ENCODE measurements at places on chromosomes 11 and 22.

- no peak for DNase-seq
Measured at GRCh38 chr11:104624021-104624420, 274.2 kb downstream of the CASP12 start.

- no peak for DNase-seq
Measured at GRCh38 chr11:74773476-74773875, 24.8 kb downstream of the RNF169 start.

GRCh38 chr11:126224647-126225294, 13.2 kb downstream of the FAM118B start:
- DNase-seq = no peak

DNA sequence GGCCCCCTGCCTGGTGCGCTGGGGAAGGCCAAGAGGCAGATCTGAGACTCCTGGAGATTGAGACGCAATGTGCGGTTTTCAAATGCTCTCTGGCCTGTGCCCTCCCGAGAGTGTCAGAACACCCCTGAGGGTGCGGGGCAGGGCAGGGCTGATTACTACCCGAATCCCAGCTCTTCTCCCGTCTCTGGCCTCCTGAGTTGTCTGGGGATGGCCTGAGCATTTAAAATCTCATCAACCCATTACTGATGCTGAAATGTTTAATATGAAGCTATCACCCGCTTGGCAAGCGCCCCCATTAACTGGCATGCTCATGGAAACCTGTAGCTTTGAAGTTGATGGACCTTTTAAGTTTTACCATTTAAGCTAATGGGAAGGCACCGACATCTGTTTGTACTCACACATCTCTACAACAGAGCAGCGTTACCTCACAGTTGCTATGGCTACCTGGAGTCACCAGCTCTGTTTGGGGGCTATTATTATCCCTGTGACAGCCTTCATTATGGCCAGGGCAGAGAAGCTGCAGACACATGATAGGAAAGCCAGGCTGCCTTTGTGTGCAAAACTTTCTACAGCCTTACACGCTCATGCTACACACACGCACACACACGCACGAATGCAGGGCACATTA, 3.6 kb upstream of the MB start:
- no peak for DNase-seq

DNA sequence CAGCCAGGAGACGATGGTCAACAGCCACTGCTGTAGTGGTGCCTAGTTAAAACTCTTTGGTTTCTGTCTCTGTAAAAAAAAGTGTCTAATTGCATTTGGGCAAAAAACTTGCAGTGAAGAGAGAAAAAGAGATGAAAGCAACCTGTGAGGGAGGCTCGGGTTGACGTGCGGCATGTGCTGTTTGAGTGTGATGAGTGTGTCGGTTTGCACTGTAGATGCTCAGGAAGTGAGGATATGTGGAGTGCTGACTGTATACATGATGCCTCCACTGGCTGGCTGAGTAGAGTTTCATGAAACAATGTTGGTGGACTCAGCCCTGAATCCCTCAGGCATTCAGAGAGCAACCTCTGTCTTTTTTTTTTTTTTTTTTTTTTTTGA, 4.3 kb upstream of the DGCR6L start:
- DNase-seq = no peak

- DNase-seq = no peak
Measured at GRCh38 chr22:22168190-22168940, 76.2 kb upstream of the VPREB1 start.

- no peak for DNase-seq
Measured at GRCh38 chr11:530960-531831, 4.2 kb downstream of the HRAS start.

GRCh38 chr11:73246303-73246702, 25.8 kb upstream of the P2RY6 start:
- DNase-seq = no peak

DNA sequence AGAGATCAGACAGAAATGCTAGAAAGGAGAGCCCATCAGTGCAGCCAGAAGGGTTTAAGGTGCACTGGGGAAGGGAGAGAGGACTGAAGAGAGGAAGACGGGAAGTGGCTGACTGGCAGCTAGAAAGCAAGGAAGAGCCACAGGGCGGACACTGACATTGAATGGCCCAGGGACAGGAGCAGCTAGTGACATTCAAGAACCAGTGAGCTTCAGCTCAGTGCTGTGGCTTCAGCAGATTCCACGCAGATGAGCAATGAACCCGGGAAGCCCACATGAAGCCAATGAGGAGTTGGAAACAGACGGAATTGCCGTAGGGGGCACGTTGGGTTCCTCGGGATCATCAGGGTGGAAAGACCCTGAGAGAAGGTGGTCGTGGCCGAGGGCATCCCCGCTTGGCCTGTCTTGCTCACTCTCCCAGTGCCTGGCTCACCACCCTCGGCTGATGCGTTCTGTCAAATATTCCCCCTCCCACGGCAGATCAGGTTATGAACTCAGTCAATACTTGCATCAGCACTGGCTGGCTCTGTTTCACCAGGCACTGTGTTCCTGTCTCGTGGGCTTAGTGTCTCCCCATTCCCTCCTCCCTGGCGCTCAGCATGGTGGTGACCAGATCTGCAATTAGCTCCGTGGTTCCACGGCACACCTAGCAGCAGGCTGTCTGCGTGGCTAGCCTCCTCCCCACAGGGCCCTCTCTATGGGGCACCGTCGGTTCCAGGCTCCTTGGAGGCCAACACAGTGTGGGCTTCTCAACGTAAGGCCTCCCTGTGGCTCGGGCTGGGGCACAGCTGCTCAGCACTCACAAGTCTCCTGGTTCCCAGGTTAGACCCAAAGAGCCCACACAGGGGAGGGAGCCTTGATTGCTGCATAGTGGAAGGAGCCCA, 145.5 kb downstream of the TRIM29 start:
- DNase-seq = no peak

- no peak for DNase-seq
Measured at GRCh38 chr11:70572974-70573260, 174.6 kb downstream of the CTTN start.

- DNase-seq = no peak
Measured at GRCh38 chr22:41078931-41079330, 13.5 kb upstream of the EP300 start.

DNA sequence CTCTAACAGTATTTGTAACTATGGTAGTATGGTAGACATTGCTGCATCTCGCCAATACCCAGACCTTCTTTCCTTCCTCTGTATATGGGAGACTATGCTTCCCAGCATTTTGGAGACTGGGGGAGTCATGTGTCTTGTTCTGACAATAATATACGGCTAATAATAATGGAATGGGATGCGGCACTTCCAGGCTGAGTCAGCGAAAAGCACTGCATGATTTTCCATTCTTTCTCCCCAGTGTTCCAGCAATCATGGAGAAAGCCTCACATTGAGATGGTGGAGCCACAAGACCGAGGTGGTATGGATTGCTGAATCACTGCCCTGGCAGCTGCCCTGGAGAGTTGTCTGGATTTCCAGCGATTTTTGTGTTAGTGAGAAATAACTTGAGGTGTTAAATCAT, 77.1 kb upstream of the FIBIN start:
- no peak for DNase-seq

DNA sequence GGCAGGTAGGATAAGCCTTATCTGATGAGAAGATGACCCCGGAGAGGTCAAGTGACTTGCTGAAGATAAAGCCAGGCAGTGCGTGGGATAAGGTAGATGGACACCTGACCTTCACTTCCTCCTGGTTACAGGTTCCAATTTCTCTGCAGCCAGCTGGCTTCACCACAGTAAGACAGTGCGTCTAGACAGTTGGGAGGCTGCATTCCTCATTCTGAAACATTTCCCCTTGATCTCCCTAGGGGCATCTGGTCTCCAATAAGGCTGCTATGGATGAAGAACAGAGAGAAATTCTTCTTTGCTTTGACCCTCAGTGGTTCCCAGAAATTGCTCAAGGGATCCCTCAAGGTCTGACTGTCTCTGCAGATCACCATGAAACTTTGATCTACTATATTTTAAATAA, 211.3 kb downstream of the MYO18B start:
- no peak for DNase-seq

DNA sequence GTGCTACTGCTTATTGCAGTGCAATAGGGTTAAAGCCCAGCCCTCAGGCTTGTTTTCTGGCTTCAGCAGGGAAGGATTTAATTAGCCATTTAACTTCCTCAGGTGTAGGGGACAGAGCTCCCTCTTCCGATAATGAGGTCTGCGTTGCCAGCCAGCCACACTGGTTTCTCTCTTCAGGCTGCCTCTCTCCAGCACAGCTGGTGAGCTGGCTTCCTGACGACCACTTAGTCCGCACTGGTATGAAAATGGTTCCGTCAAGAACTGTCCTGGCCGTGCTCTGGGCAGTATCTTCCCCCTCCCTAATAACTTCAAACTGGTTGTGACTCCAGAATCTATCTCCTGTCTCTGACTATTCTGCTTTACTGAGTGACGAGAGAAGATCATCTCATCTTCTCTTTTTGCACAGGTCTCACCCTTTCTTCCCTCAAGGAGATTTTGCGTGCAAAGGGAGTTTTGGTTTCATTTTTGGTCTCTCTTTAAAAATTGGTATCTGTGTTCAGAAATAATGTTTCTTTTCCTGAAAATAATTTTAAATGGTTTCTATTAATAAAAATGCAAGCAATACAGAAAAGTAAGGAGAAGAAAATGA, 49.2 kb downstream of the CNTN5 start:
- no peak for DNase-seq

- no peak for DNase-seq
Measured at GRCh38 chr11:93285430-93285829, 45.1 kb upstream of the DEUP1 start.

DNA sequence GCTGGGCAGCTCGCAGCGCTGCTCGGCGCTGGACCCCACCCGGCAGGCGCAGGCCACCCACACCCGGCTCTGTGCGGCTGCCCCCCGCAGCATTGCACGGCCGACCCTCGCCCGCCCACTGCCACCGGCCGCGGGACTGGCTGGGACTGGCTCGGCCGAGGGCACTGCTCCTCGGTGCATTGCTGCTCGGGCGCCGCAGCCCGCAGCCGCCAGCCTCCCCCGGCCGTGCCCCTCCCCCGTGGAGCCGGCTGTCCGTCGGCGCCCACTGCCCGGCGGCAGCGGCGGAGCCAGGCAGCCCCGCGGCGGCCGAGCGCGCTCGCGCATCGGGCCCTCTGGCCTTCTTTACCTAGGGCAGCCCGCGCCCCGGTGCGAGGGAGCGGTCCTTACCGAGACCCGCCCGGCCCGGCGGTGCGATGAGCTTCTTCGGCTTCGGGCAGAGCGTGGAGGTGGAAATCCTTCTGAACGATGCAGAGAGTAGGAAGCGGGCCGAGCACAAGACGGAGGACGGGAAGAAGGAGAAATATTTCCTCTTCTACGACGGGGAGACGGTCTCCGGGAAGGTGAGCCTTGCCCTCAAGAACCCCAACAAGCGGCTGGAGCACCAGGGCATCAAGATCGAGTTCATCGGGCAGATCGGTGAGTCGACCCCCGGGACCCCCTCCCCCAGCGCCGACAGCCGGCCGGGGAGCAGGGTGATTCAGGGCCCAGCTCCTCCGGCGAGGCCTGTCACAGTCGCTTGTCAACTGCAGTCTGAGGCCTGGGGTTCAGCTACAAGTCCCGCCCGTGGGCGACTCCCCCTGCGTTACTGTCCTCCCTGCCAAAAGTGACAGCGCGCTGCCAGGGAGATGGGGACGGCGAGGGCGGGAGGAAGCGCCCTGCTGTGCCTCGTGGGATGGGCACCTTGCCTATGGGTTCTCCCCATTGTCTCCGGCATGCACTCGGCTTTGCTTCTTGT, 516 bp downstream of the VPS26B start:
- DNase-seq = no peak

- no peak for DNase-seq
Measured at GRCh38 chr11:46898396-46899095, 19.8 kb downstream of the LRP4 start.

DNA sequence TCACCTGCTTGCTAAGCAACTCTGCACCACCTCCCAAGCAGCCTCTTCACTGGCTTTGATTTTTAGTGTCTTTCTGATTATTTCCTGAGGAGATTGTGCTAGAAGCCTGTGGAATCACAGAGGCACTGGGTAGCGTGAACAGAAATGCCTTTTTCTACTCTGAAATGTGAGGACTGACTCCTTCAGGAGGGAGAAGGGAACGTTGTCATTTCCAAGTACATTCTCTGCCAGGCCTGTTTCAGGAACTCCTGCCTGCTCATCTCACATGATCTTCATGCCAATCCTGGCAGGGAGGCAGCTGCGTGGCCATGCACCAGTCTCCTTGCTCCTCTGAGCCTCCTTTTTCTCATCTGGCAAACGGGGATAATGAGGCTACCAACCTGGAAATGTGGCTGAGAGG, 49.8 kb upstream of the PRDM11 start:
- no peak for DNase-seq

DNA sequence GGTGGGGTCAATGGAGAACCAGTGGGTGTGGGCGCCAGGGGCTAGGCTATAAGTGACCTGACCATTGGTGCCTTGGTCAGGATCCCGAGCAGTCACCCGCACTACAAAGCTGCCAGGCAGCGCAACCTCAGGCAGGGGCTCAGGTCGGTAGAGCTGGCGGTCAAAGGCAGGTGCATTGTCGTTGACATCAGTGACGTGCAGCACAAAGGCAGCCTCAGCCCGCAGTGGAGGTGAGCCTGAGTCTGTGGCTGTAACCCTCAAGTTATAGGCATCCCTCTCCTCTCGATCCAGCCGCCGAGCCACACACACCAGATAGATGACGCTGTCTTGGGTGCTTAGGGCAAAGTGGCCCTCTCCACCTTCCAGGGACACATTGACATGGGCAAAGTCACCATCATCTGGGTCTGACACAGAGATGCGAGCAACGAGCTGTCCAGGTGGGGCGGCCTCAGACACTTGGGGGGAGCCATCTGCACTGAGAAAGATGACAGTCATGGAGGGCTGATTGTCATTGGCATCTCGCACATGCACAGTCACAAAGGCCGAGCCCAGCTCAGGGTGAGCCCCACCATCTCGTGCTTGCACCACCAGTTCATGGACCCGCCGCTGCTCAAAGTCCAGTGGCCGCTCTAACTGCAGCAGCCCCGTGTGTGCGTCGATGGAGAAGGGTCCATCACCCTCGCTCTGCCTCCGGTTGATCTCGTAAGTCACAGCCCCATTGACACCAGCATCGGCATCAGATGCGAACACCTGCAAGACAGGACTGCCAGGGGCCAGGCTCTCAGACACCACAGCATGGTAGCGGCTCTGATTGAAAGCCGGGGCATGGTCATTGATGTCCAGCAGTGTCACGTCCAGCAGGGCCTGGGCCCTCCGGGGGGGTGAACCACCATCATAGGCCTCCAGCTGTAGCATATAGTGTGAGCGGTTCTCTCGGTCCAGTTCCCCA, 15.3 kb downstream of the DCHS1 start:
- no peak for DNase-seq

DNA sequence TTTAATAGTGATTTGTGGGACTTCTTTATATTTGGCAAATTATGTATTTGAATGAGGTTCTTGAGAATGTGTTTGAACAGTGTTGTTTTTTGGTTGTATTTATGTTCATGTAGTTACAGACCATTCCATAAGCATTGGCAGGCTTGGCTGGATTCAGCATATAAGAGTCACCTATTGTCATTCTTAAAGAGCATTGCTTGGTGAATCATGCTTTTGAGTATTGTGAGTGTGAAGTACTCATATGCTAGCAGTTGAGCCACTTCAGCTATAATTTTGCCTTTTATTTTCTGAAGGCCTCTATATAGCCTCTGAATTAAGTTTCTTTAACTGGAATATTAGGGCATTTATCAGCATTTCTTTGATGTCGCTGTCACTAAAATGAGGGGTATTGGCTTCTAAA, 110.0 kb upstream of the GAL start:
- DNase-seq = no peak
